ENCODE measurements at places on chromosomes 12 and 14.

GRCh38 chr14:104341532-104342434 lies 203.4 kb downstream of the KIF26A start:
- DNase-seq = peak; percentile 73

GRCh38 chr14:55762595-55763232 lies 182.7 kb downstream of the KTN1 start:
- no peak for DNase-seq

- no peak for DNase-seq
Measured at GRCh38 chr14:52241087-52241793, 26.3 kb upstream of the PTGDR start.

DNA sequence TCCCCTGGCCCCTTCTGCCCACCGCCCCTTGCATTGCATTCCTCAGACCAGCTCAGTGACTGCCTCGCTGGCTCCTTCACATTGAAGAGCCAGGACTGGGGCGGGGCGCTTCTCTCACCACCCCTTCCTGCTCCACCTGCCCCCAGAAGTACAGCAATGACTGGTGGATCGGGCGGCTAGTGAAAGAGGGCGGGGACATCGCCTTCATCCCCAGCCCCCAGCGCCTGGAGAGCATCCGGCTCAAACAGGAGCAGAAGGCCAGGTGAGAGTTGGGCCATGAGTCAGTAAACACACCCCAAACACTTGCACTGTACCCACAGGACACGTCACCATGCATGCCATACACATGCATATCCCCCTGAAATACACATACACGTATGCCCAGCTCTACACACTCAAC lies 5.8 kb downstream of the CACNB3 start:
- no peak for DNase-seq

GRCh38 chr12:57149245-57149900 lies 2.0 kb upstream of the LRP1-AS start:
- DNase-seq = peak; percentile 95

- DNase-seq = no peak
Measured at GRCh38 chr14:71497645-71498086, 434.6 kb upstream of the RGS6 start.

- no peak for DNase-seq
Measured at GRCh38 chr14:61212546-61212945, 68.6 kb downstream of the TMEM30B start.

DNA sequence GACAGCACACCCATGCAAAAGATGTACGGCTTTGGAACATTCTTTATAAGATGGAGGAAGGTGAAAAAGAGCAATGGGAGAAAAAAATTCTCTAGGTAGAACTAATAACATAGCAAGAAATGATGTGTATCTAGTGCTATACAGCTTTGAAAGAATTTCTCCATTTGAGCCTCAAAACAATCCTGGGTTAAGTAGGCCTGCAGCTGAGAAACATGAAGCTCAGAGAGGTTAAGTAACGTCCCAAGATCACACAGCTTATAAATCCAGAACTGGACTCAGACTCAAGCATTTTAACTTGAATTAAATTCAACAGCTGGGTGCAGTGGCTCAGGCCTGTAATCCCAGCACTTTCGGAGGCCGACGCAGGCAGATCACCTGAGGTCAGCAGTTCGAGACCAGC lies 32.9 kb downstream of the TTC7B start:
- DNase-seq = no peak

GRCh38 chr14:81172353-81172752 lies 48.4 kb downstream of the GTF2A1 start:
- no peak for DNase-seq

- DNase-seq = no peak
Measured at GRCh38 chr12:124682425-124683151, 115.2 kb upstream of the NCOR2 start.

GRCh38 chr14:64186231-64187129 lies 107.7 kb downstream of the ESR2 start:
- no peak for DNase-seq

GRCh38 chr12:38931461-38931860 lies 26.1 kb upstream of the CPNE8 start:
- DNase-seq = no peak

DNA sequence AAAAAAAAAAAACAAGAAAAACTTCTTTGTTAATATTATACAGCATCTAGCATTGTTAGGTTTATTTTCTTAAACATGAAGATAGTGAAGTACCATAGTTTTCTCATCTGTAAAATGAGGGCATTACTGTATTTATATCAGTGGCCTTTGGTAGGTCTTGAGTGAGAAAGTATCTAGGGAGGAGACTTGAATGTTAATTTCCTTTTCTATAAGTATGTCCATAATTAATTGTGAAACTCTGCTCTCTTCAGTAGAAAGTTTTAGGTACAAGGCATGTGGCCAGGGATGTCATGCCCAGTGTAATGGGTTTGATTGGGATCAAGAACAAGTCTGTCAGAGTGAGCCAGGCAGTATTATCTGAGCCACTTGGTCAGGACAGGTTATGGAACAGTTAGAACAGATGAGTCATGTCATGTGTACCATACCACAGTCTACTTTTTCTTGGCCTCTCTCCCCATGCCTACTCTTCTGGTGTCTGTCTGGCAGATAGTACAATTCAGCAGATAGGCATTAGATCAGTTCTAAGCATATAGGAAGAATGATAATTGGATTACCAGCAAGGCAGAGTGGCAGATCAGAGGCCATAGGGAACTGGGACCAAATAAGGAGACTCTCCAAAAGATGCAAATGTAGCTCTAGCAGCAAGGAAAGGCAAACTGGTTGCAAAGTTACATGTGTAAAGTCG lies 30.4 kb downstream of the FBXO34 start:
- DNase-seq = no peak

All from sigmoid colon (tissue), 7 donors.